A673 (cell line): ENCODE measurements at places on chromosomes 5 and 9. TPM values are rescaled to one million over a fixed set of nuclear protein-coding genes. Genes with fewer than 3 reads are reported as not detected.

DNA sequence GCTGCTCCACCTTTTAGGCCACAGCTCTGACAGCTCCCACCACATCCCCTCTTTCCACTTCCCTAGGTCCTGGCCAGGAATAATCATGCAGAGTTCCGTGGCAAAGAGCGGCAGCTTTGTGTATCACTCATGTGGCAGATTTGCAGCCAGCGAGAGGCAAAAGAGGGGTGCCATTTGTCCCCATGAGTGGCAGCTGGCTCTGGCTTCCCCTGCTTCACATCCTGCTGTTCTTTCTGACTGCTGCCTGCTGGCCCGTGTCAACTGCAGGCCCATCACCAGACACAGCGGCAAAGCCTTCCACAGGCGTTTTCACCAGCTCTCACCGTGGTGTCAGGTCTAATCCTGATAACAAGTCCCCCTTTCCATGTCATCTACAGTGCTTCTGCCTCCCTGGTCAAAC is 430.6 kb upstream of the DAP start:
- DNase-seq, result no peak

- peak; percentile 4 for DNase-seq
Observed at GRCh38 chr5:40679913-40680681, at the start of gene PTGER4. Gene PTGER4, plus strand, starts transcription at chr5:40679915. Its CDS starts 1,079 bp downstream, at chr5:40680994.

Gene RPL12
- 1,114 and 1,120 TPM in 2 replicates for total RNA-seq

Gene ARHGEF37
- total RNA-seq, result 0.64 and 1.7 TPM in 2 replicates

GRCh38 chr5:66851306-66851705 is 255.1 kb downstream of the MAST4 start:
- DNase-seq, result no peak

Gene ANKDD1B
- not detected in 2 replicates for total RNA-seq

- DNase-seq, result no peak
Observed at GRCh38 chr9:132237481-132237880, 75.6 kb downstream of the NTNG2 start.

GRCh38 chr5:152883066-152883775 is 478.1 kb upstream of the NMUR2 start:
- peak; percentile 6 for DNase-seq

GRCh38 chr9:121568343-121569265 is 69.0 kb upstream of the GGTA1 start:
- no peak for DNase-seq

GRCh38 chr9:112005939-112006338 is 109.3 kb downstream of the UGCG start:
- no peak for DNase-seq

DNA sequence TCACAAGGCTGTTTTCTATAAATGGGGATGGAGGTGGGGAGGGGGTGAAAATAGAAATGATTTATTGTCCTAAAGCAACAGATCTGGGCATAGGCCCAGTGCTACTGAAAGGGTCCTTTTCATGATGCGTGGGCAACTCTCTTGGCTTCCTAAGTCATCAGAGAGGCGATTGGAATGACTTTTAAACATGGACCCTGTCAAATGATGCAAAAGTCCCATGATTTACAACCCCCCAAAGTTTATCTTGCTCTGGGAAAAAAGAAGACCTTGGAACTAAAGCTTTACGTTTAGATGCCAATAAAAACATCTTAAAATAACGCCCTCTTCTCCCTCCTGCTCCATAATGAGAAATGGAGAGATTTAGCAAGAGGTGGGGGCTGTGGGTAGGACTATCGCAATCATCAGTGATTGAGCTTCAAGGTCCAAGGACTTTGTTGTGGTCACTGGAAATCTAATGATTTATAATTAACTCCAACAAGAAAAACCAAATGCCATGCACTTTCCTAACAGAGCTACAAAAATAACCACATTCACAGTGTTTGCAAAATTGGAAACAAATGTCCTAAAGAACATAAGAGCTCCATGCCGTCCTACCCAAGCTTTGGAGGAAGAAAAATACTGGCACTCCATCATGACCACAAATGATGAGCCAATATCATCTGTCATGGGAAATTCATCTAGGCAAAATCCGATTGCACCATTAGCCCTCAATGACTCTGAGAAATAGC is 167.5 kb upstream of the CLINT1 start:
- DNase-seq, result no peak

GRCh38 chr5:150616024-150616470 is 24.4 kb upstream of the SYNPO start:
- DNase-seq, result peak; percentile 45

Gene MYMK
- not detected in 2 replicates for total RNA-seq

DNA sequence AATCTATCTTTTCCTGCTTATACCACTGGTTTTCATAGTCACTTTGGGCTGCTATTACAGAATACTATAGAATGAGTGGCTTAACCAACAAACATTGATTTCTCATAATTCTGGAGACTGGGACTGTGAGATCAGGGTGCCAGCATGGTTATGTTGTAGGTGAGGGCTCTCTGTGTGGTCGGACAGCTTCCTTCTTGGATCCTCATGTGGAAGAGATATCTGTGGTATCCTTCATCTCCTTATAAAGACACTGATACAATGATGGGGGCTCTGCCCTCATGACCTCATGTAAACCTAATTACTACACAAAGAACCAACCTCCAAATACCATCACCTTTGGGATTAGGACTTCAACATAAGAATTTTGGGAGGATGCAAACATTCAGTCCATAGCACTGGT is 13.9 kb upstream of the PRLR start:
- DNase-seq, result no peak

Gene TBCA
- 288 and 297 TPM in 2 replicates for total RNA-seq

Gene TLR4
- total RNA-seq, result not detected in 2 replicates

DNA sequence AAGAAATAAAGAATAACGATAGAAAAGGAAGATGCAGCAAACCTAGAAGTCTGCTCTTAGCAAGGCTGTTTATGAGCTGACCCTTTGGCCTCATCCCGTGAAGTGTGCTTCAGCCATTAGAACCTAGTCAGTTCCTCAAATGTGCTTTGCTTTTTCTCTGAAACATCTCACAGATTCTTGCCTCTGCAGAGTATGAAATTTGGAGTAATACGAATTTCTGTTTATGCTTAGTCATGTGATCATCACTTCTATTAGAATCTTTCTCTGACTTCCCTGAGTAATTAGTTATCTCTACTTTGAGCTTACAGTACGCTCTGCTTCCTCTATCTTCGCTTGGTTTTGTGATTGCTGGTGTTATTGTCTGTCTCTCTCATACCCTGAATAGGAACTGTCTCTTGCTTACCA is 11.3 kb downstream of the CYSTM1 start:
- DNase-seq, result no peak

- DNase-seq, result peak; percentile 62
Observed at GRCh38 chr9:115035841-115036612, 81.9 kb downstream of the TNC start.

GRCh38 chr5:68405784-68406743 is 190.5 kb downstream of the PIK3R1 start:
- DNase-seq, result no peak

- DNase-seq, result peak; percentile 89
Observed at GRCh38 chr5:45697201-45697600, 1.0 kb upstream of the HCN1 start.

- no peak for DNase-seq
Observed at GRCh38 chr5:124410539-124411488, 335.6 kb downstream of the ZNF608 start.

- no peak for DNase-seq
Observed at GRCh38 chr9:71936066-71936465, 24.6 kb downstream of the C9orf85 start.

GRCh38 chr5:67548520-67549295 is 352.1 kb upstream of the CD180 start:
- no peak for DNase-seq

- DNase-seq, result no peak
Observed at GRCh38 chr5:151886546-151887275, 37.9 kb downstream of the GLRA1 start.

Gene DOCK8
- not detected in 2 replicates for total RNA-seq

DNA sequence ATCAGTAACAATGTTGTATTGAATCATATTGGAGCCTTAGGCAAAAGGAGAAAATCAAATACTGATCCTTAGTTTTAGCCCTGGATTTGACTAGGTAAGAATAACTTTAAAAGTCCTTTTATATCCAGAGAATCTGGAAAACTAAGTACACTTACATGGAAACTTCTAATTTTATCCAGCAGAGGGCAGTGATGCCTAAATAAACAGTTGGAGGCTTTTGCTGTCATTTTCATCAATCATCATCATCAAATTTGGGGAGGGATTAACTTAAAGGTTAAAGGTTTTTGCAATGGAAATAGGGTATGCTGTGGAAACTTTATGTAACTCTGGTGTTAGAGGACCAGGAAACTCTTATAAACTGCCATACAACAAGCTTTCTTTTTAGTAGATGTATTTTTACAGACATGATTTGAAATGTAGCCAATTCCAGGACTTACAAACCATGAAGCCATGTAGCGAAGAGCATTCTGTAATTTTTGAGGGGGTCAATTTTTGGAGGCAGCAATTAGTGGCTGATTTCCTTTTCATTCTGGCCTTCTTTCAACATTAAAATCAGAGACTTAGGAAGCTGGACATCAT is 112.7 kb downstream of the OSTF1 start:
- DNase-seq, result peak; percentile 57

Gene LTC4S
- 0.58 and 1.5 TPM in 2 replicates for total RNA-seq

GRCh38 chr5:93596676-93597490 is 13.9 kb downstream of the NR2F1 start:
- no peak for DNase-seq

GRCh38 chr5:172798422-172799215 is 27.6 kb upstream of the DUSP1 start:
- no peak for DNase-seq

- peak; percentile 70 for DNase-seq
Observed at GRCh38 chr5:140346348-140347221, at the start of gene HBEGF. Gene HBEGF, minus strand, starts transcription at chr5:140346603. Its CDS starts 275 bp downstream, at chr5:140346328.

GRCh38 chr5:10467281-10468198 is 25.9 kb downstream of the ROPN1L start:
- DNase-seq, result no peak

DNA sequence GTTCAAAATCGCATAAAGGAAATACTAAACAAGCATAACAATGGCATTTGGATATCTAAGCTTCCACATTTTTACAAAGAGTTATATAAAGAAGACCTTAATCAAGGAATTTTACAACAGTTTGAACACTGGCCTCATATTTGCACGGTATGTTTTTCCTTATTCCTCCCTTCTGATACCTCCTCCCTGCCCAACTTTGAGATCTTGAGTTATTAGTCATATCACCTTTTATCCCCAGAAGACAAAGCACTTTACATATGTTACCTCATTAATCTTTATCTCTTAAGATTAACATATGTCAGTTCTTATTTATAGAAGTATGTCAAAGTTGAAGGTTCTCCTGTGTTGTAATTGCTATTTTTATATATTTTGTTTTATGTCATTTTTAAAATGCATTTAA is 29.8 kb downstream of the TDRD7 start:
- DNase-seq, result no peak

DNA sequence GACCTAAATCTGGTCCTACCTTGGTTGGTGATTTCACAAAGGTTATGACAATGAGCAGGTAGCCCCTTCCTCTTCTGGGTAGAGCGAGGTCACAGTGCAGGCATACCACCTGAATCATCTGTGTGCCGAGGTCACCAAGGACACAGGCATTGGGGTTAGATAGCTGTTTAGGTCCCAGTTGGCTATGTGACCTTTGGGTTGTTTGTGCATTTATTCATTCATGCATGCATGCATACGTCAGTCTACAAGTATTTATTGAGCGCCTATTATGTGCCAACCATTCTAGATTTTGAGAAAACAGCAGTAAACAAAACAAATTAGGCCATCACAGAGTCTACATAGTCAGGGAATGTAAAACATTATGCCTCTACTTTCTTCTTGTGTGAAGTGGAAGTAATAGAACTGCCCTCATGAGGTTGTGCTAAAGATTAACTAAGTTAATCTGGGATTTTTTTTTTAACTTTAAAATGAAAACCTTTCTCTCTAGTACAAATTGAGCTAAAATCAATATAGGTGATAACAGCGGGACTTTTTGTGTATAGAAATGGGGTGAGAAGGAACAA is 104.7 kb upstream of the SLC12A2 start:
- no peak for DNase-seq

- DNase-seq, result no peak
Observed at GRCh38 chr5:177132136-177133095, 1.2 kb upstream of the NSD1 start.

Gene MSX2
- not detected in 2 replicates for total RNA-seq

Gene PRSS3
- not detected in 2 replicates for total RNA-seq

DNA sequence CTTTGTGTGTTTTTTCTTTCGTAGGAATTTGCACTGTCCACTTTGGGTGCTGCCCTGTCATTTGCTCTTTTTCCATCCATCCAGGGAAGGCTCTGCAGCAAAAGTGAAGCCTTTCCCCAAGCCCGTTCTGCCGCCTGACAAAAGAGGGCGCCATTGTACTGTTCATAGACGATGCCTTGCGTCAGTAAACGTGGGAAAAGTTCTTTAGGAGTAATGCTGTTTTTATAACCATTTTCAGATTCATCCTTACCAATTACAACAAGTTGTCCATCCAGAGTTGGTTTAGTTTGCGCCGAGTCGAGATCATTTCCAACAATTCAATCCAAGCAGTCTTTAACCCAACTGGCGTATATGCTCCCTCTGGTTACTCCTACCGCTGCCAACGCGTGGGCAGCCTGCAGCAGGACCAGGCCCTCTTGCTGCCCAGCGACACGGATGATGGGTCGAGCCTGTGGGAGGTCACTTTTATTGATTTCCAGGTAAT is 34.3 kb upstream of the RPS23 start:
- DNase-seq, result peak; percentile 83

GRCh38 chr5:112245656-112246055 is 173.4 kb downstream of the EPB41L4A start:
- DNase-seq, result no peak

Gene PCDHA1
- total RNA-seq, result 0.45 and 0.96 TPM in 2 replicates

DNA sequence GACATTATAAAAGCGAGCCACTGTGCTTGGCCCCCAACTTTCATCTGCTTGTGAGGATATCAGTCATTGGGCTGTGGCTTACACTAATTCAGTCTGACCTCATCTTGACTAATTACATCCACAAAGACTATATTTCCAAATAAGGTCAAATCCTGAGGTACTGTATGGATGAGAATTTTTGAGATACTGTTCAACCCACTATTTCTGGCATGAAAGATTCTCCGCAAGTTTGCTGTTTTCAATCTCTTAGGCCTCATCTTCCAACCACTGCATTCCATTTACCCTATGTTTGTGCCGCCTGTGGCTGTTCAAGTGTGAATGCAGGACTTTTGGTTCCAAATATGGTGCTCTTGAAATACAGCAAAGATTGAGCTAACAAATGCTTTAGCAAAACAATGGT is 400.9 kb upstream of the SGCD start:
- no peak for DNase-seq

DNA sequence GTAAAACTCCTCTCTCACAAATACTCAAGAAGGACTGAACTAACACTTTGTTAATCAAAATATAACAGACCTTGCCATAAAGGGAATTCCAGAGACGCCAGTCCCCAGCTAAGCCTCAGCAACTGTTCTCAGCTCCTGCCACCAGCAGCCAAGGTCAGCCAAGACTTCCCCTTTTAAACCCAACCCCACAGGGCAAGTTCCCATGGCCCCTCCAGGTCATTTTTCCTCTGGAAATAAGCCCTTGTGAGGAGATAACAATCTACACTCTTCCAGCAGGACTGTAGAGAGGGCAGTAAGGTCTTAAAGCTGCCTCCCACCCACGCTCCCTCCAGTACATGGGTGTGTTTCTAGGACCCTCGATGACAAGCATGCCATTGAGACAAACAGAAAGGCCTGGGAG is 78.3 kb downstream of the DPYSL3 start:
- no peak for DNase-seq

Gene NSG2
- 0.37 and 0.60 TPM in 2 replicates for total RNA-seq
